ENCODE measurements at places on chromosomes 1 and 21.
A peak's percentile ranks its signal among the peaks of the same experiment; 100 is the strongest.

DNA sequence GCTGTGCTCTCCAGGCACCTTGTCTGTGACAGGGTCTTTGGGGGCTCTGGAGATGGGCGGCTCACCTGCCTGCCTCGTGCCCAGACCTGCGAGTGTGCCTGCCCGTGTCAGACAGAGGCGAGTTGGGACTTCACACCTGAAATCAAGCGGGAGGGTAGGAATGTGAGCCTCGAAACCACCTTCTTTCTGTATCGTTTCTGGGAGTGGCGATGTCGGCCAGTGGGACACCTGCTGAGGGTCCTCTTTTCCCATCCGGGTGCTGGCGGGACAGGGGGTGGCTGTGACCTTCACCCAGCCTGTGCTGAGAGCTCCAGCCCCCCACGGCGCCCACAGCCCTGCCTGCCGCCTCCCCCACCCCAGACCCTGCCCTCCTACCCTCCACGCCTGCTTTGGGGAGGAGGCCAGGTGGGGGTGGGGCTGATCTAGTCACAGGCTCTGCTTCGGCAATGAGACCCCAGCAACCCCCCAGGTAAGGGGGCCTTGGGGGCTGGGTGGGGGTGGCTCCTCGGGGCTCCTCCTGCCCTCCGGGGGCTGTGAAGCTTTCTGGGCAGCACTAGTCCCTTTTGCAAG lies 15.6 kb upstream of the FAAP20 start:
- no peak for DNase-seq

DNA sequence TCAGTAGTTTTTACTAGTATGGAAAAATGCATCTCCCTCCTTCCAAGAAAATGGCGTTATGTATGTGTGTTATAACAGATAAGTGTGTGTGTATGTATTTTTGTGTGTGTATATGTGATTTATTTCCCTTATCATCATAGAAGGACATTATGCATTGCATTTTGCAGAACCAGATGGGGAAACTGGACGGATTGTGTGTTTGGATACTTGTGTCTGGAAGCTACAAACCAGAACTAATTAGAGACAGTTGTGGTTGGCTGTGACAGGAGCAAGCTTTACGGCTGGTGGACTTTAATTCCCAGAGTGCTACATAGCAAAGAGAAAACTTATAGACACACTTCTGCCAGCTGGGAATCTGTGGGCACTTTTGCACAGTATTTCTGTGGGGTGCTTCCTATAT lies 162.5 kb downstream of the RWDD3 start:
- peak; percentile 32 for DNase-seq

DNA sequence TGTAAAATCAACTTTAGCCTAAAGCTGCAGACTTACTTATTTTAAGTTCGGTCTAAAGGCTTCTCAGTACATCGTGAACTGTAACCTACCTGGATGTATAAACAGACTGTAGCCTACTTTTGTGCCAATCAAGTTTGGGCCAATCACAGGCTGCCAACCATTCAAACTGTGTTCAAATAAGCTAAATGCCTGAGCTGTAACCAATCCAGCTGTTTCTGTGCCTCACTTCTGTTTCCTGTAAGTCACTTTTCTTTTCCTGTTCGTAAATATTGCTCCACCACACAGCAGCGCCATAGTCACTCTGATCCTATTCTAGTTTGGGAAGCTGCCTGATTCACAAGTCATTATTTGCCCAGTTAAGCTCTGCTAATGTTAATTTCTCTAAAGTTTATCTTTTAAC lies 37.5 kb upstream of the SLAMF9 start:
- no peak for DNase-seq

DNA sequence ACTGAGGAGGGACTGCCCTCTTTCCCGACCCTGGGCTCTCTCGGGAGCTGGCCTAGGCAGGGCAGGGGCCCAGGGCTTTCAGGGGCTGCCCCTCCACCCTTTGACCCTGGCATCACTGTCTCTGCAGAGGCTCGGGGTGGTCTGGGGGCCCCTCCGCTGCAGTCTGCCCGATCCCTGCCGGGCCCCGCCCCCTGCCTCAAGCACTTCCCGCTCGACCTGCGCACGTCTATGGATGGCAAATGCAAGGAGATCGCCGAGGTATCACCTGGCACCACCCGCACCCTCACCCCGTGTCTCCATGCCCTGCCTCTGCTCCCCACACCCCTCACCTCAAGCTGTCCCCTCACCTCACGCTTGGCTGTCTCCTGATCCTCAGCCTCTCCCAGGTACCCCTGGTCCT lies 5.5 kb downstream of the AMPD2 start:
- DNase-seq, result no peak

DNA sequence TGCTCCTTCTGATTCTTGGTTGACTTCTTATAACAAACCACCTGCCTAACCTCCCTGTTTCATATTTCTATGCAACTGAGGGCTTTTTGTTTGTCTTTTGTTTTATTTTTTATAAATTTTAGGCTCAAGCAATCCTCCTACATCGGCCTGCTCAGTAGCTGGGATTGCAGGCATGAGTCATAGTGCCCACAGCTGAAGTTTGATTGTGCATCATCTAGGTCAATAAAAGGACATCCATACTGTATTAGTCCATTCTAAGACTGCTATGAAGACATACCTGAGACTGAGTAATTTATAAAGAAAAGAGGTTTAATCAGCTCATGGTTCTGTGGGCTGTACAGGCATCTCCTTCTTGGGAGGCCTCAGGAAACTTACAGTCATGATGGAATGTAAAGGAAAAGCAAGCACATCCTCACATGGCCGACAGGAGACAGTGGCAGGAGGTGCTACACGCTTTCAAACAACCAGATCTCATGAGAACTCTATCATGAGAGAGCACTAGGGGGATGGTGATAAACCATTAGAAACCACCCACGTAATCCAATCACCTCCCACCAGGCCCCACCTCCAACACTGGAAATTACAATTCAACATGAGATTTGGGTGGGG lies 285.0 kb downstream of the SIPA1L2 start:
- no peak for DNase-seq

- no peak for DNase-seq
Observed at GRCh38 chr1:218874801-218875400, 298.8 kb upstream of the LYPLAL1 start.

DNA sequence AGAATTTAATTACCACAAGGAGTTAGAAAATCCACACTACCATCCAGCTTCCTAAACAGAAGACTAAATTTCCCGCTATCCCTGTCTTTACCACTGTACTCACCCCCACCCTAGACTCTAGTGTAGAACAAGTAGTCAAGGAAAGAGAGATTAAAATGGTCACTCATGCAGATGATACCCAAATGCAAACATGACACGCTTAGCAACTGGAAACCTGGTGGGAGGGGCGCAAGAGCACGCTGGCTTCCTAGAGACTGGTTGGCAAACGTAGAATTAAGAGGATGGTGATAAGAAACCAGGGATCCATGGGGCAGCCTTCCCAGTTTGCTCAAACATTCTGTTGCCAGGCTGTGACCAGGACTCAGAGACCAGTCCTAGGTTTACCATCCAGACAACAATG lies 9.9 kb upstream of the LDLRAD1 start:
- DNase-seq, result no peak

DNA sequence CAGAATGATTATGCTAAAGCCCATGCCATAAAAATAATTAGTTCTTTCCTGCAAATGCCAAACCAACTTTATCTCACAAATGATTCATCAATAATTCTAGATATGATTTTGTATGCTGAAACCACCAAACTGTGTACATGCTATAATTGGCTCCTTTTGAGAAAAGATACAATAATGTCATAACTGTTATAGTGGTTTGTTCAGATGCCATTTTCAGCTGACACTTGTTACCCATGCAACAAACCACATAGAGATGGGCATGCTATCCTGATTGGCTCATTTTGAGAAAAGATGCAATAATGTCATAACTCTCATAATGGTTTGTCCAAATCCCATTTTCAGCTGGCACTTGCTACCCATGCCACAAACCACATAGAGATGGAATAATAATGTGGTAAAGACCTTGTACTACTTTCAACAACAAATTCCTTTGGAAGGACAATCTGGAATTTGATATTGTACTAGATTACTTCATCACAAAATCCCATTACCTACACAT lies 283.8 kb downstream of the TPR start:
- DNase-seq, result no peak

DNA sequence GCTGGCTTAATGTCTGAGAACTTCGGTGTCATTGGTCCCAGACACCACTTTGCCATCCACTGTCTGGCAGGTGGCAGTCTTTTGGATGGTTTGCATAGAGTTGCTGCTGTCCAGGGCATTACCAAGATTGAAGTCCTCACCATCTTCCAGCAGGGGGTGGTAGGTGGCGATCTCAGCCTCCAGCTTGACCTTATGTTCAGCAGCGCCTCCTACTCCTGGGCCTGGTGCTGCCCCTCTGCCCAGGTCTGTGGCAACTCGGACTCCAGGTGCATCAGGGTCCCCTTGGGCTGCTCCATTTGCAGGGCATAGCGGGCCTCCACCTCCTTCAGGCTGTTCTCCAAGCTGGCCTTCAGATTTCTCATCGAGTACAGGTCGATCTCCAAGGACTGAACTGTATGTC lies 573.3 kb upstream of the NCAM2 start:
- DNase-seq, result no peak

GRCh38 chr1:154551474-154551873 lies 7.0 kb downstream of the UBE2Q1 start:
- DNase-seq, result no peak

DNA sequence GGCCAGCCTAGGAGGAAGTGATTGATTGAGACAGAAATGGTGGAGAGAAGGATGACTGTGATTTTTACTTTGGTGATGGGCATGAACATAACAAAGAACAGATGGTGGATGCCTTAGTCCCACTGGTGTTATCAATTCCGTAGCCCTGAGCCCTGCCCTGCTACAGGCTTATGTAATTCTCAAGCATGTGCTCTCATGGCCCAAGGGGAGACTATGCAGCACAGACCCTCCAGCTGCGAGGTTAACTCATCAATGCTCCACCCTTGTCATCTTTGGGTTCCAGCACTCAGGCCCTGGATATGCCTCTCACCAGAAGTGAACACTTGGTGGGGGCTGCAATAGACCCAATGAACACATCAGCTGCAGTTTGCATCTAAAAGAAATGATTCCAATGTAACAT lies 62.7 kb upstream of the LRRC8D start:
- no peak for DNase-seq

- no peak for DNase-seq
Observed at GRCh38 chr1:223878598-223879325, 33.0 kb upstream of the TP53BP2 start.

DNA sequence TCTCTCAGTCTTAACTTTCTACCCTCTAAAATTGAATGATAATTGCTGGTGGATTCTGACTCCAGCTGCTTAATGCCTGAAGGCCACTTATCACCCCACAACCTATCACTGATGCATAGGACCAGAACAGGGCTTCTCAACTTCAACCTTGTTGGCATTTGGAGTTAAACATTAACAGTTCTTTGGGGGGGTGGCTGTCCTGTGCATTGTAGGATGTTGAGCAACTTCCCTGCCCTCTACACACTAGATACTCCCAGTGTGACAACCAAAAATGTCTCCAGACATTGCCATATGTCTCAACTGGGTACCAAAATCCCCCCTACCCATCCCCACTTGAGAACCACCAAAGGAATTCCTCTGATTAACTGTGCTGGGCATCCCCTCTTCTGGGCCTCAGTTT lies 275.4 kb upstream of the TMEM51 start:
- DNase-seq, result no peak

DNA sequence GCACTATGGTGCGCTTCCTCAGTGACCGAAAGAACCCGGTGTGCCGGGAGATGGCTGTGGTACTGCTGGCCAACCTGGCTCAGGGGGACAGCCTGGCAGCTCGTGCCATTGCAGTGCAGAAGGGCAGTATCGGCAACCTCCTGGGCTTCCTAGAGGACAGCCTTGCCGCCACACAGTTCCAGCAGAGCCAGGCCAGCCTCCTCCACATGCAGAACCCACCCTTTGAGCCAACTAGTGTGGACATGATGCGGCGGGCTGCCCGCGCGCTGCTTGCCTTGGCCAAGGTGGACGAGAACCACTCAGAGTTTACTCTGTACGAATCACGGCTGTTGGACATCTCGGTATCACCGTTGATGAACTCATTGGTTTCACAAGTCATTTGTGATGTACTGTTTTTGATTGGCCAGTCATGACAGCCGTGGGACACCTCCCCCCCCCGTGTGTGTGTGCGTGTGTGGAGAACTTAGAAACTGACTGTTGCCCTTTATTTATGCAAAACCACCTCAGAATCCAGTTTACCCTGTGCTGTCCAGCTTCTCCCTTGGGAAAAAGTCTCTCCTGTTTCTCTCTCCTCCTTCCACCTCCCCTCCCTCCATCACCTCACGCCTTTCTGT lies 7.3 kb upstream of the PIGV start:
- no peak for DNase-seq

GRCh38 chr1:18926315-18927081 lies 24.1 kb upstream of the ALDH4A1 start:
- no peak for DNase-seq

- DNase-seq, result no peak
Observed at GRCh38 chr1:56973923-56974742, 8.3 kb upstream of the C8B start.

DNA sequence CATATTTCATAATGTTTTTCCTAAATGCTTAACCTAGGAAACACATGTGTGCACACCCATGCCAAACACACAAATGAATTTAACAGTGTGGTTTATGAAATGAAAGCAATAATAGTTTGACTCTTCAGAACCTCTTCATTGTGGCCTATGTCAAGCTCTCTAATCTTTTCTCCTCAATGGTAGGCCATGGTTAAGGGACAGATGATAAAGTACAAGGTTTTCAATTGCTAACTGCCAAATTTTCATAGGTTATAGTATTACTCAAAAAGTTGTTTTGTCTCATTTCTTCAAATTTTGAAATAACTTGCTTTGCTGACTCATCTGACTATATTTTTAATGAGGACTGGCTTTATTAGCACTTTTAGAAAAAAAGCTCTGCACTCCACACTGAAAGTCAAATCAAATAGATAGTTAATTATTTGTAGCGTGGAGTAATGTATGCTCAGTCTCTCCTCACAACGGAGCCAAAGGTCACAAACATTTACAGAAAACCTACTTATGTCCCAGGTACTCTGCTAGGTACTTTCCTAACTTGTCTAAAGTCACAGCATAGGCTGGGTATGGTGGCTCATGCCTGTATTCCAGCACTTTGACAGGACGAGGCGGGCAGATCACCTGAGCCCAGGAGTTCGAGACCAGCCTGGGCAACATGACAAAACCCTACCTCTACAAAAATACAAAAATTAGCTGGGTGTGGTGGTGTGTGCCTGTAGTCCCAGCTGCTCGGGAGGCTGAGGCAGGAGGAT lies 3.0 kb upstream of the ADCY10 start:
- DNase-seq, result no peak

- DNase-seq, result no peak
Observed at GRCh38 chr1:87678266-87678665, 349.6 kb downstream of the LMO4 start.

DNA sequence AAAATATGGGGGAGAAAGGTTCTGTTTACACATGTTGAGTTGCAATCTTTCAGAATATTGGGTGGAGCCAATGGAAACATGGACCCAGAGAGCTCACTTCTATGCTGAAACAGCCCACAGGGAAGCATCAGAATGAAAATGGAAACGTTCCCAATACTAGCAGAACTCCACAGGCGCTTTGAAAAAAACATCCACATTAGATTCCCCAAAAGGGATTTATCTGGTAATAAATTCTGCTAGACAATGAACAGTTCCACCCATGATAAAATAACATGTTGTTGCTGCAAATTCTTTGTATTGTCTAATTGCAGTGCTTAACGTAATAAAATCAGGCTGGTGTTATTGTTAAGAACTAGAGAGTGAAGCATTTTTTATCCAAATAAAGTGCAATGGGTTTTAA lies 197.0 kb downstream of the GABPA start:
- DNase-seq, result no peak

GRCh38 chr1:159831412-159832141 lies 4.9 kb downstream of the SLAMF8 start:
- DNase-seq, result no peak

GRCh38 chr1:233440951-233441401 lies 113.5 kb downstream of the MAP3K21 start:
- DNase-seq, result peak; percentile 68
